ENCODE measurements at places on chromosomes 7 and 10. TPM values are rescaled to one million over a fixed set of nuclear protein-coding genes. Genes with fewer than 3 reads are reported as not detected.

TUBAL3 gene
- not detected for total RNA-seq

DUS4L gene
- total RNA-seq, result 10.5 TPM

ACTA2 gene
- total RNA-seq, result 251 TPM

HOXA6 gene
- 3.2 TPM for total RNA-seq

STEAP2 gene
- 2.6 TPM for total RNA-seq

MMP21 gene
- total RNA-seq, result not detected

PIP gene
- not detected for total RNA-seq

EBF3 gene
- total RNA-seq, result under 0.01 TPM

DENND10 gene
- total RNA-seq, result 72.1 TPM

RINT1 gene
- 21.6 TPM for total RNA-seq

HMX2 gene
- not detected for total RNA-seq

SRRM3 gene
- 4.6 TPM for total RNA-seq

PAPOLB gene
- total RNA-seq, result under 0.01 TPM

IFIT5 gene
- 18.7 TPM for total RNA-seq

MYL10 gene
- not detected for total RNA-seq

SEPTIN7 gene
- 157 TPM for total RNA-seq

GPR158 gene
- total RNA-seq, result not detected

RELN gene
- 0.29 TPM for total RNA-seq

PSD gene
- 14.1 TPM for total RNA-seq

ABCB1 gene
- not detected for total RNA-seq

CALML3 gene
- not detected for total RNA-seq

RBM20 gene
- total RNA-seq, result under 0.01 TPM

DGKI gene
- total RNA-seq, result 0.89 TPM

PTF1A gene
- not detected for total RNA-seq

C10orf53 gene
- total RNA-seq, result not detected

SLC26A3 gene
- total RNA-seq, result not detected

PBLD gene
- 2.9 TPM for total RNA-seq

SCART1 gene
- under 0.01 TPM for total RNA-seq

NACAD gene
- 3.5 TPM for total RNA-seq

IRF5 gene
- total RNA-seq, result not detected

CLRN3 gene
- total RNA-seq, result not detected

AKR1D1 gene
- total RNA-seq, result not detected

UTF1 gene
- not detected for total RNA-seq

GNA12 gene
- total RNA-seq, result 38.3 TPM

CCDC3 gene
- total RNA-seq, result not detected

IFIT1B gene
- not detected for total RNA-seq

PNLIPRP3 gene
- total RNA-seq, result not detected

SEPHS1 gene
- 36.3 TPM for total RNA-seq

ZMIZ1 gene
- total RNA-seq, result 16.7 TPM

C10orf105 gene
- not detected for total RNA-seq

ASAH2 gene
- 0.71 TPM for total RNA-seq

NEBL gene
- total RNA-seq, result 3.7 TPM

SPAM1 gene
- not detected for total RNA-seq

CDK14 gene
- 36.6 TPM for total RNA-seq

DLD gene
- total RNA-seq, result 107 TPM

VENTX gene
- total RNA-seq, result not detected

MMD2 gene
- not detected for total RNA-seq

All from myometrial cell (primary cell).